Fibroblast of villous mesenchyme (primary cell): ENCODE measurements at places on chromosomes 13 and 19. TPM values are rescaled to one million over a fixed set of nuclear protein-coding genes. Genes with fewer than 3 reads are reported as not detected.

The PRR19 gene
- 0.64 and 0.86 TPM in 2 replicates for total RNA-seq

DNA sequence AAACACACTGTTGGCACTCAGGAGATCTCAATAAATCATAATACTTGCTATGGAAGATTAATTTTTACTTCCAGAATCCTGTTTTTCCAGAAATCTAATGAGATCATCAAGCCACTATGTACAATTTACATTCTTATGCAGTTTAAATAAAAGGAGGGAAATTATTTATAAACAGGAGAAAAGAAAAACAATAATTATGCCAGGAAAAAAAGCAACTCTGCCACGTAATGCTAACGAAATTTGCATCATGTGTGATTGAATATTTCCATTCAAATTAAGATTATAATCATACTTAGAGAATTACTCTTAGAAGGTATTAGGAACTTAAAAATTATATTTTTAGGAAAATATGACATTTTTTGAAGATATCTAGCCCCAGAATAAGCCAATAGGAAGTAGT lies 13.0 kb downstream of the FAM124A start:
- peak; percentile 70 for DNase-seq

DNA sequence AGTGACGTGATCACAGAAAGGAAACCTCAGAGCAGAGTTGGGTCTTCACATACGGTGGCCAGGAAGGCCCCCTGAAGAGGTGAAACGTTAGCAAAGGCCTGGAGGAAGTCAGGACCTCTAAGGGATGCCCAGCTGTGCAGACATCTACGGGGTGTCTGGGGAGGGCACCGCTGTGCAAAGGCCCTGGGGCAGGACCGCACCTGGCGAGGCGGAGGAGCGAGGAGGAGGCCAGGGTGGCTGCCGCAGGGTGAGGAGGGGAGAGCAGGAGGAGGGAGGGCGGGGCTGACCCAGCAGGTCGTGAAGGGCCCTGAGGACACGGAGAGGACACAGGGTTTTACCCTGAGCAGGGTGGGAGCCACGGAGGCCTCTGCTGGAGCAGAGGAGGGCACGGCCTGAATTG lies 11.8 kb upstream of the MADCAM1 start:
- DNase-seq: no peak

DNA sequence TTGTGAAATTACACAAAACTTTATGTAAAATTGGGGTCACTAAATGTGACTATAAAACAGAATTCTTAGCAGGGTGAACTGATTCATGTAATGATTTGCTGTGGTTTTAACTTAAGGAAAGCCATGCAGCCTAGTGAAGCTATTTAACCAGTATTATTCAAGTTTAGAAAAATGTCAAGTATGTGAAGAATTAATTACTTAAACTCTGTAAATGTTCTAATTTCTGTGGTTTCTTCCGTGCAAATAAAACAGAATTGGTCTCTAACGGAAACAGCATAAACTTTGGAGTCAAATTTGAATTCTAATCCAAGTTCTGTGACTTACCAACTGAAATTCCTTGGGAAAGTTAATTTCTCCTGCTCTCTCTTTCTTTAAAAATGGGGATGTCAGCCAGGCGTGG lies 13.3 kb downstream of the CDC16 start:
- peak; percentile 42 for DNase-seq

- DNase-seq: no peak
Observed at GRCh38 chr13:29858231-29858630, 7.8 kb upstream of the UBL3 start.

DNA sequence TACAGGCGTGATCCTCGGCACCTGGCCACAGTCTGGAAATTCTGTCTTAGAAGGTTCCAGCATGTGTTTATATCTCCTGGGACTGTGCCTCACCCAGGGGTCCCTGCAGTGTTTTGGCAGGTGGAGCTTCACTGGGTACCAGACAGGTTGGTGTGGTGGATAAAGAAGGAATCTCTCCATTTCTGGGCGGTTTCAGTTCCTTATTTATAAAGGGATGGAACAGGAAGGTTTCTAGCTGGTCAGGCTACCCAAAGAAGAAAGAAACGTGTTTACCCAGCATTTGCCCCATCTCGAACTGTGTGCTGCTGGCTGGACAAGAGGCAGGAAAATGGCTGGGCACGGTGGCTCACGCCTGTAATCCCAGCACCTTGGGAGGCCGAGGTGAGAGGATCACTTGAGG lies 9.8 kb downstream of the PNPLA6 start:
- DNase-seq: no peak

- no peak for DNase-seq
Observed at GRCh38 chr13:110483386-110483968, 78.0 kb downstream of the RAB20 start.

DNA sequence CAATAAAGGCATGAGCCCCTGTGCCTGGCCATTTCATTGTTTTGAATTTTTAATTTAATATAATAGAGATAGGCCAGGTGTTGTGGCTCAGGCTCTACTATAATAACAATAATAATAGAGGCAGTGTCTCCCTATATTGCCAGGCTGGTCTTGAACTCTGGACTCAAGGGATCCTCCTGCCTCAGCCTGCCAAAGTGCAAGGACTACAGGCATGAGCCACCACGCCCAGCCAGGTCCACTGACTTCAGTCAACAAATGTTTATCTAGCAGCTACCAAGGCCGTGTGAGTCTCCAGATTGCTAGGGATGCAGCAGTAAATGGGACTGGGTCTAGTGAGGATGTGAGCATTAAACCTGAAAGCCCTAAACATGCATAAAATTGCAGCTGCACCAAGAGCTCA lies 13.8 kb upstream of the ILF3 start:
- DNase-seq: no peak

DNA sequence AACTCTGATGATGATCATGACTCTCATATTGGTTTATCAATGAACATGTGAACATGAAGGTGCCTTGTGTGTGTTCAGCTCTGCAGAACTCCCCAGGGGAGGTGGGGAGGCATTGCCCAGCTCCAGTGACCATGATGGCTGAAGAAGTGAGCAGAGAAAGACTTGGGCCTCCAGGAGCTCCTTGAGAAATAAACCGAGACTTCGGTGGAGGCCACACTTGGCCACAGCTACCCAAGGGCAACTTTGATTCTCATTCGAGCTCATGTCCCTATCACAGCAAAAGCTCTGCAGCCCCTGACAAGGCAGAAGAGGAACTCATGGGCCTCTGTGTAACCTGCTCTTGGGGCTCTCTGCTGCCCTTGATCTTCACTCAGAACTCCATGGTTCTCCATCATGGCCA lies 44.1 kb upstream of the ZNF536 start:
- DNase-seq: no peak

DNA sequence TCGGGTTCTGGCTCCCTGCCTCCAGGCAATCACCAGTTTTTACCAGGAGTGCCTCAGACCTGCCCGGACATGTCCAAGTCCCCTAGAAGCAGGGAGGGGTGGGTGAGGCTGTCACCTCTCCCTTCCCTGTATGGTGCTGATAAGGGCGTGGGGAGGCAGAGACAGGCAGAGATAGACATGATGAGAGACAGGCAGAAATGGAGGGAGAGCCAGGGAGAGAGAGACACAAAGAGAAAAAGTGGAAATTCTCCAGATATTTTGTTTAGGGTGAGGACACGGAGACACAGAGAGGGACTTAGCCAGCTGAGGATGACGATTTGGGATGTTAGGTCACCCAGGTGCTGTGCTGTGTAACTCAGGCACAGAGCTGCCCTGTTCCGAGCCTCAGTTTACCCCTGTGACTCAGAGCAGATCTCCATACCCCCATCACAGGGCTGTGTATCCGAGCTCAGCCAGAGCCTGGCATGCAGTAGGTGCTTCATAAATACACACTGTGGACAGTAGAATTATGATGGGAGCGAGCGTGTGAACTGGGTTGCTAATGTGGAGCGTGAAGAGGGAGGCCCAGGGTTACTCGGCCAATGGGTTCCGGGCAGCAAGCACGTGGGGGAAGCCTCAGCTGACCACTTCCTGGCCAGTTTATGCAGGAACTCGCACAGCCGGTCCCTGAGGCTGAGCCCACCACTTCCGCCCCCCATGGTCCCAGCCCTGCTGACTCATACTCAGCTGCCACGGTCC lies 11.9 kb upstream of the GDF15 start:
- peak; percentile 99 for DNase-seq

GRCh38 chr19:12611361-12611699 lies 610 bp downstream of the ZNF791 start:
- DNase-seq: peak; percentile 81

The CTXN1 gene
- 1.9 and 3.0 TPM in 2 replicates for total RNA-seq

GRCh38 chr13:93307136-93307535 lies 80.5 kb downstream of the GPC6 start:
- no peak for DNase-seq

DNA sequence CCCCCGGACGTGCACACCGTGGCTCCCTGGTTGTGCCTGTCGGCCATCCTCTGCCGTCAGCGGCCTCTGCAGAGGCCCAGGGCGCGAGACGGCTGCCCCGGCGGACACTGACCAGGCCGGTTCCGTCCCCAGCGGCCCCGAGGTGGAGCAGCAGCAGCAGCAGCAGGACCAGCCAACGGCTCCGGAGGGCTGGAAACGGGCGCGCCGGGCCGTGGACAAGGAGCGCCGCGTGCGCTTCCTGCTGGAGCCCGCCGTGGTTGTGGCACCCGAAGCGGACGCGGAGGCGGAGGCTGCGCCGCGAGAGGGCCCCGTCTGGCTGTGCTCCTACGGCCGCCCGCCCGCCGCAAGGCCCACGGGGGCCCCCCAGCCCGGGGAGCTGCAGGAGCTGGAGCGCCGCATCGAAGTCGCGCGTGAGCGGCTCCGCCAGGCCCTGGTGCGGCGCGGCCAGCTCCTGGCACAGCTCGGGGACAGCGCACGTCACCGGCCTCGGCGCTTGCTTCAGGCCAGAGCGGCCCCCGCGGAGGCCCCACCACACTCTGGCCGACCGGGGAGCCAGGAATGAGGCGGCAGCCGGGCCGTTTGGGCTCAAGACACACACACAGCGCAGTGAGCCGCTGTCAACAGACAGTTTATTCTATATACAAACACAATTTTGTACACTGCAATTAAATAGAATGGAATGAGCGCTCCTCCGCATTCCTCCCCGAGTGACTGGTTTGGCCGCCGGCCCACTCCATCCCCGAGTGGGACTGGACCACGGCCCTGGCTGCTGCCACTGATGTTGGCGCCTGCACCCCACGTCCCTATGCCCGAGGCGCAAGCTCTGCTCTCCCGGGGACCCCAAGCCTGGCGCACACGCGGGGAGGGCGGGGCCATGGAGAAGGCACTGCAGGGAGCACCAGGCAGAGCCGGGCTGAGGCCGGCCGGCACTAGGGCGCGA lies 9.1 kb downstream of the GRIN3B start:
- peak; percentile 86 for DNase-seq

The ZNF98 gene
- total RNA-seq: not detected in 2 replicates

DNA sequence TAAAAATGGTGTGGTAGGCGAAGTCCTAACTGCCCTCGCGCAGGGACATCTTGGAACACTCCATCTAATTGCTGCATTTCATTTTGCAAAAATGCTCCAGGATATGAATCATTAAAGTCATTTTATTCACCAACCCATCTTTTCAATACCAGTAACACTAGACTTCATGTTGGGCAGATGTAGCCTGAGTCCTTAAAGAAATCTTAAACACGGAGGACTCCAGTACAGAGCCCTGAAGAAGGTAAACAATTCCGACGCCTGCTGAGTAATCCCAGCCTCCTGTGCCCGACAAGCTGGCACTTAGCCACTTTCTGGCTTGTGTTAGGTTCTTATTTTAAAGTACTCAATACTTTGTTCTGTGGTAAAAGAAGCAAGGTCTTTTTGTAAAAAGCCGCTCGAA lies 58.0 kb upstream of the IRS2 start:
- DNase-seq: no peak

The LHB gene
- total RNA-seq: 0.32 TPM in 1 of 2 replicates, not detected in the other

DNA sequence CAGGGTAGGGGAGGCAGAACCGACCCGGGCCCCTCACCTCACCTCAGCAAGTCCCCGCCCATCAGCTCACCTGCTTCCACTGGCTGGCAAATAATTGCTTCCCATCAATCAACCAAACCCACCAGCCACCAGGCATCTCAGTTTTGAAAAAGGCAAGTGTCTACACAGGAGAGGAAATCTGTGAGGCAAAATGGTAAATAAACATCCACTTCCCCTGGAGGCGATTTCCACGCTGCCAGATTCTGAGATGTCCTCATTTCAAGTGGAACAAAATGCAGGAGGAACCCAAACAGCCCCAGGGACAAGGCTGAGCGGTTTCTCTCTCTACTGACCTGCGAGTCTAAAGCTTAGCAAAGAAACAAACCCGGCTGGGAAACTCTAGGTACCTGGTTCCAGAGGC lies 117.5 kb downstream of the CRYL1 start:
- no peak for DNase-seq

DNA sequence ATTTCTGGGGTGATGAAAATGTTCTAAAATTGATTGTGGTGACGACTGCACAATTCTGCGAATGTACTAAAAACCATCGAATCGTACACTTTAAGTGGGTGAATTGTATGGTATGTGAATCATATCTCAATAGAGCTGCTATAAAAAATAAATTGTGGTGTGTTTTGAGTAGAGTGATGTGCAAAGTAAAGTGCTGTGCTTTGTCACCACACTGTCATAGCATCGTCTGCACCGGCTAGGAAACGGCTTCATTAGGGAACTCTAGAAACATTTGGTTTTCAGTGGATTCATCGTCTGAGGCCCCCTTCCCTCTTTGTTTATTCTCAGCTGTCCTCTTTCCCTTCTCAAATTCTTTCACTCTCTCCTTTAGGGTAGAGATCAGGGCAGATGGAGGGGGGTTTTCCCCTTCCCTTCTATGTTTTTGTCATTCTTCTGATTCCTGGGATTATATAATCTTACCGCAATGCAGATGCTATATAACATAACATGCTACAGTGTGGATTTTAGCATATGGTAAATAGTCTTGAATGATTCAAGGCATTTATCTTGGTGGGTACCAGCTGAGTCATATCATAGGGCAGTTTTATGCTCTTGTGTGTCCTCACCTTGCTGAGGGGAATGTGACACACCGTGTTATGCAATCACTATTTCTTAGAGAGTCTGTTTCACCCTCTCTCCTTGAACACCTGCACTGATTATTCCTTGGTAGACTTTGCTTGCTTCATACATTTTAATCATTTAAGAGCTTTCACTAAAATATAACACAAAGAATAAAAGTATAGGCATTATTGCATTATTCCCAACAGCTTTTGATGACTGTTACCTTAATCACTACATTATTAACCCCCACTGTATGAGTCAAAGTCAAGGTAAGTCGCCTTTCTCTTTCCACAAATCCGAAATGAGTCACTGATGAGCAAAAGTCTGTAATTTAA lies 239.4 kb downstream of the DCLK1 start:
- DNase-seq: no peak

GRCh38 chr19:45879055-45879454 lies 6.9 kb downstream of the IRF2BP1 start:
- DNase-seq: no peak

The CDX2 gene
- not detected in 2 replicates for total RNA-seq

- DNase-seq: no peak
Observed at GRCh38 chr19:8469613-8470368, 25.0 kb downstream of the HNRNPM start.

DNA sequence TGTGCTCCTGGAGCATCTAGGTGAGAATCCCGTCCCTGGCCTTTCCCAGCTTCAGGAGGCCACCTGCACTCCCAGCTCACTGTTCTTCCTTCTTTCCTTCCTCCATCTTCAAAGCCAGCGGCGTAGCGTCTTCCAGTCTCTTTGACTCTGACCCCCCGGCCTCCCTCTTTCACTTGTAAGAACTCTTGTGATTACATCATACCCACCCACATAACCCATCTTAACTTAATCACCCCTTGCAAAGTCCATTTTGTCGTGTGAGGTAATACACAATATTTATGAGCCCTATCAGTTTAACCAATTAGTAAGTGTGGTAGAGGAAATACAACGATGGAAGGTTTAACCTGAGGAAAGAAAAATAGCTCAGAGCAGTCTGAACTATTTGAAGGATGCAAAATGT lies 4.6 kb upstream of the CDC16 start:
- DNase-seq: peak; percentile 46

The HNRNPM gene
- total RNA-seq: 41.9 and 49.0 TPM in 2 replicates
